ENCODE measurements at places on chromosomes 6 and 20.

GRCh38 chr6:119205911-119206618 lies 127.6 kb upstream of the FAM184A start:
- DNase-seq = peak; percentile 1
- H3K27me3 ChIP-seq = no peaks in the 10 kb centered on the region
- H3K27ac ChIP-seq = no peak overlapping the region
- H3K36me3 ChIP-seq = peaks cover 30% of the 10 kb centered on the region
- H3K4me3 ChIP-seq = no peak overlapping the region
- H3K4me1 ChIP-seq = peaks cover 3% of the 10 kb centered on the region

DNA sequence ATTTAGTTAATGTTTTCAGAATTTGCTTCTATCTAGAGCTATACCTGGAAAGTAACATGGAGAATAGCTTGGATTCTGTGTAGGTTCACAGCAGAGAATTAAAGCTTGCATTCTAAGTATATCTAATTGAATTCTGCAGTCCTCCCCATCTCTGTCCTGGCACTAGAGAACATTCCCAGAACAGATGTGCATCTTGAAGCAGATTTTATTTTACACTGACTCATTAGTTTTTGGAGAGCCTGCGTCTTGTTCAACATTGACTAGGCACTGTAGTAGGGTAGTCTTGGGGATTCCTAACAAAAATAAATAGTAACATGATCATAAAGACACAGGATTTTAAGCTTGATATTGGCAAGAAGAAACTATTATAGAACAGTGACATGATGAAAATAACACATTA lies 36.2 kb upstream of the BAG2 start:
- H3K4me1 ChIP-seq = no peaks in the 10 kb centered on the region
- H3K27ac ChIP-seq = no peak overlapping the region
- no peaks in the 10 kb centered on the region for H3K27me3 ChIP-seq
- H3K4me3 ChIP-seq = no peak overlapping the region
- peaks cover 42% of the 10 kb centered on the region for H3K36me3 ChIP-seq

GRCh38 chr6:656460-657252 lies at the start of gene HUS1B:
TSS of gene HUS1B (minus strand) at chr6:657100. CDS start at chr6:656944, 156 bp downstream.
- no peaks in the 10 kb centered on the region for H3K36me3 ChIP-seq
- no peaks in the 10 kb centered on the region for H3K27me3 ChIP-seq
- H3K4me1 ChIP-seq = no peaks in the 10 kb centered on the region
- no peak within 1 kb of the TSS for H3K27ac ChIP-seq
- no peak within 1 kb of the TSS for H3K4me3 ChIP-seq
- DNase-seq = no peak

DNA sequence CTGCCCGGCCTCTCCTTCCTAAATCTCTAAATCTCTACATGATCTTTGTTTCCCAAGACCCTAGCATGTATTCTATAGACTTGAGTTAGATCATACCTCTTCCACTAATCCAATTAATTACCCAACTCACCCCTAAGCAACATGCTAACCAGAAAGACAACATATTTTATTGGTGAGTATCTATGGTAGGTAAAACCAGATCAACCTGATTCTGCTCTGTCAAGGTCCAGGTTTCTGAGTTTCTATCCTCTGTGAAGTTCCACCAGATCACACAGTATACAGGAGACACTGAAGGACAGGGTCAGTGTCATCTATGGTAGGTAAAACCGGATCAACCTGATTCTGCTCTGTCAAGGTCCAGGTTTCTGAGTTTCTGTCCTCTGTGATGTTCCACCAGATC lies 363.2 kb upstream of the MARCKS start:
- H3K4me1 ChIP-seq = no peaks in the 10 kb centered on the region
- H3K27ac ChIP-seq = no peak overlapping the region
- H3K4me3 ChIP-seq = no peak overlapping the region
- no peaks in the 10 kb centered on the region for H3K27me3 ChIP-seq
- H3K36me3 ChIP-seq = no peaks in the 10 kb centered on the region
- DNase-seq = no peak

- peak overlapping the region; percentile 89 for H3K4me3 ChIP-seq
- peak; percentile 23 for DNase-seq
- peaks cover 45% of the 10 kb centered on the region for H3K4me1 ChIP-seq
- peak overlapping the region; percentile 62 for H3K27ac ChIP-seq
Measured at GRCh38 chr20:652615-653109, 338 bp downstream of the SRXN1 start.

DNA sequence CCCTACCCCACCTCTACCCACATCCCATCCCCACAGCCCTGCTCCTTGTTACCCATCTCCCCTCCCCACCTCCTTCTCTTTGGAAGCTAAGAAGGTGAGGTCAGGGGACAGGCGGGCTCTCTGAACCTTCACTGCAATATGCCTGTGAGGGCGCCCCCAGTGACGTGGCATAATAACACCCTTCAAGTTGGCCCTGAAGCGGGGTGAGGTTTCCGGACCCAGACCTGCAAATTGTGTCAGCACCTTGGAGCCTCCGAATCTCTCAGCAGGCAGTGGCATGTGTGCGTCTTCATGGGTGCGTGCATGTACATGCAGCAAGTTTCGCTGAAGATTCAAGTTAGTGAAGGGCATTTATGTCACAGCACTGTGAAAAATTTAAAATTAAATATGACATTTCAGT lies 114.6 kb downstream of the SOBP start:
- H3K4me3 ChIP-seq = no peak overlapping the region
- no peak for DNase-seq
- H3K36me3 ChIP-seq = no peaks in the 10 kb centered on the region
- H3K27ac ChIP-seq = no peak overlapping the region
- H3K27me3 ChIP-seq = no peaks in the 10 kb centered on the region

- H3K36me3 ChIP-seq = no peaks in the 10 kb centered on the region
- H3K4me1 ChIP-seq = peaks cover 18% of the 10 kb centered on the region
- H3K27me3 ChIP-seq = peaks cover 55% of the 10 kb centered on the region
- no peak overlapping the region for H3K4me3 ChIP-seq
- DNase-seq = no peak
- no peak overlapping the region for H3K27ac ChIP-seq
Measured at GRCh38 chr6:27505209-27506027, 32.5 kb upstream of the ZNF184 start.

- DNase-seq = peak; percentile 4
- peak overlapping the region; percentile 56 for H3K27ac ChIP-seq
- H3K4me3 ChIP-seq = no peak overlapping the region
- peaks cover 16% of the 10 kb centered on the region for H3K36me3 ChIP-seq
- peaks cover 9% of the 10 kb centered on the region for H3K4me1 ChIP-seq
- H3K27me3 ChIP-seq = no peaks in the 10 kb centered on the region
Measured at GRCh38 chr20:2946988-2947961, 74.0 kb downstream of the PTPRA start.
